ENCODE measurements at places on chromosomes 5 and 9.

- no peak for DNase-seq
Measured at GRCh38 chr5:123093111-123093600, 4.1 kb downstream of the PRDM6 start.

DNA sequence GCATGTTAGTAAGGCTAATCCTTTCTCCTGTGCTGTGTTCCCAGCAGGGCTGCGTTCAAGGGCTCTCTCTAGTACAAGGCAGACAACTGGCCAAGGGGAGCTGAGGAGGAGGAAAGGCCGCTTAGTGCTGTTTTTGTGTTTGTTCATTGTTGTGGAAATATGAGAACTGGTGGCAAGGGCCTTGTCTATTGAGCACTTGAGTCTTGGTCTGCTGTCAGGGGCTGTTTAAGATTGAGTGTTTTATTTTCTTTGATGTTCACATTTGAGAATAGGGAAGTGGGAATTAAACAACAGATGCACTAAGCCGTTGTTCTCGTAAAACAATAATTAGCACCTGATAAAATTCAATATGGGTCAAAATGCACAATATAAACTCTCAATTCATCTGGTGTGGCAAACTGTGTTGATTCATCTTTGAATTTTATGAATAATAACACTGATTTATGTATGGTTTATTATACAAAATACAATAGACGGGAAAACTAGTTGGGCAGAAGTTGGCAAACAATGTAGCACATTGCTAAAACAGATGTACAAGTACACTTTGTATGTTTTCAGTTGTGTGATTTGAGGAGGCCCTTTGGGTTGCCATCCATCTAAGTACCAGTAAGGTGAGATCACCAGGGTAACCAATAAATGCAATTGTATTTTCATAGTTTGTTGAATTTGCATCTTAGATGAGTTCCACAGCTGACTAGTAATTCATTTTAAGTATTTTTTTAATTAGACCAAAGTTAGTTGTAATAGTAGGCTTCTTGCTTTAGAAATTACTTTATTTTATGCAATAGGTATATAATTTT, 97.6 kb upstream of the GRHPR start:
- no peak for DNase-seq

DNA sequence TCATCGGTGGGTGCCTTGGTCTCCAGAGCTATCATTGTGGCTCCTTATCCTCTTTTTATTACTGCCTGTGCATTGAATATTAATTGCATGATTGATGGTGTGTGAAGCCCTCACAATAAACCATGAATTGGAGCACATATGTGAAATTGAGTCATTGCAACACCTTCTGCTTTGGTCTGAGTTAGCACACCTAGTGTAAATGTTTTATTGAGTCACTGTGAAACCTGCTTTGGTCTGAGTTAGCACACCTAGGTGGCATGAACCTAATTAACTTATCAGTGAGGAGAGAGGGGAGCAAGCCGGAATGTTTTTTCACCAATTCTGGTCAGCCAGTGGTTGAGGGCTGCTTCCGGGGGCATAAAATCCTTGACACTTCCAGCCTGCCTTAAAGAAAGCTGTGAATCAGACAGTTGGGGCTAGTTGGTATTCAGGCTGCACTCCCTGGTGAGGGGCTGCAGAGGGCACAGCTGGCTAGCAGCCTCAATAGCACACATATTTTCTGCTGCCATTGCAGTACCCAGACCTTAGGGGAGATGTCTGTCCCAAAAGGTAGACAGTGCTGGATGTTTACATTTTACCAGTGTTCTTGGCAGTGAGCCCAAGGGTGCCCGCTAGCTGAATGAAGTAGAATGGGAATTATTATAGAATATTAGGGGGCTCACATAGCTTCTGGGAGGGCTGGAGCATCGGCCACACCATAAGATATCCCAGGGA, 76.5 kb upstream of the GOLM1 start:
- DNase-seq: no peak

DNA sequence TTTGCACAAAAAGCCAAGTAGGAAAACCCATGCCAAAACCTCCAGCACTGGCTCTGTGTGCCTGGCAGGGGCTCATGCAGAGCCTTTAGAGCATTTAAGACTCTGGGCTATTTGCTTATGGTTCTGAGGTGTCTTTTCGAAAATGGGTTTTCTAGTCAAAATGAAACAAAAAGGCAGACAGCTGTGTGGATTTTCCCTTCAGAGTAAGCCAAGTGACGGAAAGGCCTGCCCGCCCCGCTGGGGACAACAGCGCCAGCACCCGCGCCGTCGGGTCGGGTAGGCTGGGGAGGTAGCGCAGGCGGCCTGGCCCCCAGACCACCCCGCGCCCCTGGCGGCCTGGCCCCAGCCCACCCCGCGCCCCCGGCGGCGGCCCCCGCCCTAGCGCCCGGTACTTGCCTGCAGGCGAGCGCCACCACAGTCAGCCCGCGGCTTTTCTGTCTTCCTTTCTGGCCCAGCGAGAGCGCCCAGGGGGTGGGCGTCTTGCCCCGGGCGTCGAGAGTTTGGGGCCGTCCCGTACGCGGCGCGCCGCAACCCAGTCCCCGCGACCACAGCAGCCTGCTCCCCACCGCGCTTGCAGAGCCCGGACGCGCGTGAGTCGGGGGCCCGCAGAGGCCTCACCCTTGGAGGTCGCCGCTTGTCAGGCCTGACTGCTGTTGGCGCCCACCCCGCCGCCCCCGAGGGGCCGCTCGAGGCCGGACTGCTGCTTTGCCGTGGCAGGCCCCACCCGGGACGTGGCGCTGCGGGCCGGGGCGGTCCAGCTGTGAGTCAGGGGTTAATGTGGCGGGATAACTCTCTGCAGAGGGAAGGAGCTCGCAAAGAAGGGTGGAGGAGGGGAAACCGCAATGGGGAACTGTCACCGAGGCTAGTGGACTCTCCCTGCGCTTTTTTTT, at the start of gene TICAM2:
TSS of gene TICAM2 (minus strand) at position 779 of the 890 bp plus-strand sequence. CDS start 21,223 bp downstream, outside the sequence.
- DNase-seq: no peak

DNA sequence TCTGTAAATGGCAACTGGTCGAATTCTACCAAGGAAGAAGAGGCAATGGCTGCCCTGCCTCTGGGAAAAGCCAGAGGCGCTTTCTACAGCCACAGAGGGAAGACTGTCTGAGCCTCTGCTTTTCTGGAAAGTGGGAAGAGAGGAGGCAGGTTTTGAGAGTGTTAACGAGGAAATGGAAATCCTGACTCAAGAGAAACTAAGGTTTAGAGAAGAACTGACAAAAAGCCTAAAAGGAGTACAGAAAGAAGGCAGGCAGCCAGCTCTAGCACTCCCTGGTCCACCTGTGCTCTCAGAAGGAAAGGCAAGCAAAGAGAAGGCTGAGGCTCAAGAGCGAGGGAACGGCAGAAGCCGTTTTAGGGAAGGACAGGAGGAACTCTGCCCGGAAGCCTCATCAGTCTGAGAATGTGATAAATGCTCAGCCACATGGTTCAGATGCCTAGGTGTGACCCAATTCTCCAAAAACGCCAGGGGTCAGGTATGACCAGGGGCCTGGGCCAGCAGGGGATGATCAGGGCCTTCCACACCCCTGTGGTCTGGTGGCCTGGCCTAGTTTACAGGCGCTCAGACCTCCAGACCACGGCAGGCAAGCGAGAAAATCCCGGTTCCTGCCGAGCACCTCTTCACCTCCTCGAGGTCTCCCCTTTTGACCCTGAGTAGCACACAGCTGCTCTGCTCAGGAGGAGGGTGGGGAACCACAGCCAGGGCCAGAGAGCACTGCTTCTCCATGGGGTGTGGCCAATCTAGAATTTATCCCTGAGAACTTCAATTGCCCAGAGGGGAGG, 79.9 kb upstream of the FBXW11 start:
- no peak for DNase-seq

- DNase-seq: no peak
Measured at GRCh38 chr5:88881571-88881971, 1.4 kb downstream of the MEF2C start.

DNA sequence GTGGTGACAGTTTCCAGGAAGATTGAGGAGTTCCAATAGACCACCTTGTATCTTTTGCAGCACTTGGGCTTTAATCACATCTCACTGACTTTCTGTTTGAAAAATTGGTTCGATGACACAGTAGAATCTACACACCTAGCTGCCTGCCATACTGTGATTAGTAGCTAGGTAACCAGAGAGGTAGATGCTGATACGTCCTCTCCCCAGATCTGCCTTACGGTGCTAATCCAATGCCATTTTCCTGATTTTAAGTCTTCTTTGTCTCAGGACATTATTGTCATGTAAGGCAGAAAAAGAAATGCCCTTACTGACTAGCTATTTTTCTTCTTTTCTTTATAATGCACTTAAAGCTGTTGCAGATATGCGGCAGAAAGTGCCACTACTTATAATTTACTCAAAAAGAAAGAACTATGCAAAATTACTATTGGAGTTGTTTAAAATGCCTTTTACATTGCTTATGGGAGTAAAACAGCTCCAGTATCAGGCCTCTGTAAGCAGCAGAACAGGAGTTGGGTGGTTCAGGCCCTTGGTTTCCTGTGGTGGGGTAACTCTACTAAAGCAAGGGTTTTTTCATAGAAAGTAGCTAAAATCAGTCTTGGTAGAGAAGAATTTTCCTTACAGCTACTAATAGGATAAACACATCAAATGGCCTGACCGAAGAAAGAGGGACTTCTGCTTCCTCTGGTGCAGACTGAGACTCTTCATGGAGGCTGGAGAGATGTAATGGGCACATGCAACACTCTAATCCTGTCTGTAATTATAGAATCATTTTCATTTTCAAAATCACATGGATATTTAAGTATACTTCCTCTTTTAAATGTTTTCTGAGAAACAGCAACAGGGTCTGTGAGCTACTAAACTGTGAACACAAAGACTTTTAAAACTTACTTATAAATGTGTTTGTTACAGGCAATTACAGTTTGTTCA, 177.2 kb downstream of the MAPKAP1 start:
- no peak for DNase-seq

DNA sequence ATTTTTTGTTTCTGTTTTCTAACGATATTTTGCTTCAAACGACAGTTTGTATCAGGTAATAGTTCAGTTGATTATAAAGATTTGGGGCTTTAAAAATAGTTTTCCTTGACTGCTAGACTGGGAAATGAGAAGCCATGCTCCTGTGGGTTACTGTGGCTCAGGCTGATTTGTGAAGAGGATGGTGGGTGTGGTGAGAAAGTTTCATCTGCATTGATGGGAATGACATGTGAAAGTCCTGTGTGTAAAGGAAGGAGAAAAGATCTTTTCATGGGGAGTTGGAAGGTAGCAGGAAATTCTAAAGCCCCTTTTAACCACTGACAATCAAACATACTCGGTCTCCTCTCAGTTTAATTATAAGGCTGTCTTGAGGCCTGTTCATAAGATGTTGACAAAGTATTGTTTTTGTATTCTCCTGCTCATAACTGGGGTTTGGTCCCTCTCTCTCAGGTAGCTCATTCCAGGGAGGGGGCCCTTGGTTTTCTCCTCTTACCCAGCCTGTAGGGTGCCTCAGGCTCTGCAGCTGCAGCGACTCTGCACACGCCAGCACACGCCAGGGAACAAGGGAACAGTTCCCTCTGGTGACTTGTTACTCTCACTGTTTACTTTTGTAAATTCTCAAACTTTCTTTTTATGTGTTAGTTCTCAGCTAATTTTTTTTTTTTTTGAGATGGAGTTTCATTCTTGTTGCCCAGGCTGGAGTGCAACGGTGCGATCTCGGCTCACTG, 91.6 kb downstream of the CARTPT start:
- no peak for DNase-seq

GRCh38 chr5:160699301-160699700, 152.7 kb downstream of the ATP10B start:
- no peak for DNase-seq

DNA sequence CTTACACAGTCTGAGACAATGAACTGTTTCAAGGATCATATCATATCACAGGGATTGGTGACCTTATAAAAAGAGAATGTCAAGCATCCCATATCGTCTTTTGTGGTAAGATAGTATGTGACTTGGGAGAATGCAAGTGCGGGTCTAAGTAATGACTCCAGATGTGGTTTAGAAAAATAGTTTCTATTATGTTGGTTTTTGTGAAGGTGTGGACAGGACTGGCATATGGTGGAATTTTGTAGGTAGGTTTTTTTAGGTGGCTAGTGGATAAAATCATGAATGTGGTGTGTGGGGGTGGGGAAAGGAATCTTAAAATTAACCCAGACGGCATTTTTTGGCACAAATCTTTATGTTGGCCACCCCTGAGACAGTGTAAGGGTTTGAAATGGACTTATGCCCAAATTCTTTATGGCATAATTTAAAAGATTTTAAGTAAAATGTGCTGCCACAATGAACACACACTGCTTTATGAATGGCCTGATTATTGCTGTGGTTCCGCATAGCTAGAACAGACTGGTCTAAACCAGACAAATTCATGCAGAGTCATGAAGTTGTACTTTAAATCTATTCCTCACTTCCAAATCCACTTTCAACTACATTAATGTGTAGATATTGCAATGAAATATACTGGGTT, 204.8 kb upstream of the HAPLN1 start:
- no peak for DNase-seq

DNA sequence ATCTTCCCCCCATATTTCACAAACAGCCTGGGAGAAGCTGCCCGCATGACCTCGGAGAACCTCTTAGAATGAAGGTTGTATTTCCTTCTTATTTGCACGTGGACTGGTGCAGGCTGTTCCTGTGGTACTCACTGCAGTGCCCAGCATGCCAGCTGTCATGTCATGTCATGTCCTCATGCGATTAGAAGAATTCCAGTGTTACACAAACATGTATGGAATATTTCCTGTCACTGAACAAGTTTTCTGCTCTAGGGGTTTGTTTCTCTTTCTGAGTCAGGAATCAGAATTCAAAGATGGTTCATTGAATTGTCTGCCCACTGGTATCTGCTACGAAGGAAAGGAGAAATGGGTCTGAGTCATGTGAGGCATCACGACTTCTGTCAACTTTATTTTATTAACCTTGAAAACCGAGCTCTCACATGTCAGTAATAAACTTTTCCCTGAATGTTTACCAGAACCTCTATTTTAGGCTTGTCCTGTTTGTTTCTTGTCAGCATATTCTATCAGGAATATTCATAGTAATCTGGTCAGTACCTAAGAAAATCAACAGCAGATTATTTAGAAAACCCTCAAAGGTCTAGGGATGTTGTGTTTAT, 415.6 kb downstream of the GADD45G start:
- DNase-seq: no peak

GRCh38 chr9:136807281-136808074, at the start of gene RABL6:
TSS of gene RABL6 (plus strand) at chr9:136807948. CDS start at chr9:136808197, 249 bp downstream.
- no peak for DNase-seq

DNA sequence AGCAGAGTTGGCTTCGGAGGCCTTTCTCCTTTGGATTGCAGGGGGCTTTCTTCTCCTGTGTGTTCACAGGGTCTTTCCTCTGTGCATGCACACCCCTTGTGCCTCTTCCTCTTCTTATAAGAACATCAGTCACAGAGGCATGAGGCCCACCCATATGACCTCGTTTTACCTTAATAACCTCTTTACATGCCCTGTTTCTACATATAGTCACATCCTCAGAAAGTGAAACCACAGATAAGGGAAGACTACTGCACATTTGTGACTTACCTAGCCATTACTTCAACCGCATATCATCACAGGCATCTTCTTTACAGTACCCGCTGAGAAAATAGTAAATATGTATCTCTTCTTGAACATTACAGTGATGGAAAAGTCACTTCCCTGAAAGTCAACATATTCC, 204.9 kb upstream of the TARS1 start:
- no peak for DNase-seq

DNA sequence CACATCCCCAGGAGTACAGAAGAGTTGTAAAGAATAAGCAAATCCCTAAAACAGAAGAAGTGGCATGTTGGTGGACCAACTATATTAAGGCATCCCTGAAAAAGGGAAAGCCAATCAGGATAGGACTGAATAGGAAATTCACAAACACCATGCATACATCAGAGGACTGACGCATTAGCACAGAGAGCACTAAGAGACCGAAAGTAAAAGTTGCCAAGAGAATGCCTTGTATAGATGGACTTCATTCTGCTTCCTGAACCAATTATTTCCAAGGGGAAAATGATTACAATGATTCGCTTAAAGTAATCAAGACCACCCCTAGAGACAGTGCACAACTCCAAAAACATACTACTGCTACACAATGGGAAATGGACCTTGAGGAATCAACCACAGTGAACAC, 33.5 kb downstream of the SHC3 start:
- DNase-seq: no peak

Measured in cerebellar nuclear complex (tissue), 1 donor.